ENCODE measurements at places on chromosomes 7 and 10.
A peak's percentile ranks its signal among the peaks of the same experiment; 100 is the strongest.

DNA sequence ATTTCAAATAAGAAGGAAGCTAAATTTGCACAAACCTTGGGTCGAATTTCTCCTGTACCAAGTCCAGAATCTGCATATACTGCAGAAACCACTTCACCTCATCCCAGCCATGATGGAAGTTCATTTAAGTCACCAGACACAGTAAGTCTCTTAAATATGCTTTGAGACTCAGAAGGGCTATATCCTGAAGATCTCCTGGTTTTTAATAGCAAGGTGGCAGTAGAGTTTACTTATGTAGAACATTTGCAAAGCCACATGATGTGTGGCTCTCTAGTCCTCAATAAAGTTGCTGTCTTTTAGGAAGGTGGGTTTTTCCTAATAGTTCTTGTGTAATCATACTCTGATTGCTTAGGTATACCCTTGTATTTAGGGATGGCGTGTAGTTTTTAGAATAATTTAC, 8.7 kb downstream of the DBF4 start:
- no peak for DNase-seq

DNA sequence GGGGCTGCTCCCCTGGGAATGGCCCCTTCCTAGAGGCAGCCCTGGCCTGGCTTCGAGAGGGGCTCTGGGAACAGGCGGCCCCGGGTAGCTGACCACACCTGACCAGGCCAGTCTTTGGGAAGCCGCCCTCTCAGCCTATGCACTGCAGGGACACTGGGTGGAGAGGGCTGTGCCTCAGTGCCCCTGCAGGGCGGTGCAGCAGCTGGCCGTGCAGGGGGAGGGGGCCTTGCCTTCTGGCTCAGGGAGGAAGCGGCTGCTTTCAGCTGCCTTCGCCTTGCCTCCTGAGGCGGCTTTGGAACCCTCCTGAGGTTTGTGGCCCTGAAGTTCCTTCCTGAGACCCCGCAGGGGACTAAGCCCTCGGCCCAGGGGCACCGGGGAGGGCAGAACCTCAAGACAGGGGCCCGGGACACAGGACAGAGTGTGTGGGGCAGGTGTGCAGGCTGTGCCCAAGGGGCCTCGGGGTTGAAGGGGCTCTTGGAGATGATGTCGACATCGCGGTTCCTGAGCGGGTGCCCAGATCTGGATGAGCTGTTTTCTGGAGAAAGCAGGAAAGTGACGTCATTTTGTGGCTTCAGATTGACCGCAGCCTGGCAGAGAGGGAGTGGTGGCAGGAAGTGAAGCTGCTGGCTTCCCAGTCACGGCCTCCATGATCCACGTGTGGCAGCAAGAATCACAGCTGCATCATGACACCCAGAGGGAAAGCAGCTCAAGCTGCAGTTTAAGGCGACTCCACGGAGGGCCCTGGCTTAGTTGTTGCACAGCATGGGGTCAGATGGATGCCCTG, 17.7 kb downstream of the ADAM8 start:
- no peak for DNase-seq

GRCh38 chr10:114635797-114636550, 22.1 kb downstream of the ABLIM1 start:
- DNase-seq = no peak

GRCh38 chr7:17493446-17493845, 195.0 kb downstream of the AHR start:
- DNase-seq = no peak

DNA sequence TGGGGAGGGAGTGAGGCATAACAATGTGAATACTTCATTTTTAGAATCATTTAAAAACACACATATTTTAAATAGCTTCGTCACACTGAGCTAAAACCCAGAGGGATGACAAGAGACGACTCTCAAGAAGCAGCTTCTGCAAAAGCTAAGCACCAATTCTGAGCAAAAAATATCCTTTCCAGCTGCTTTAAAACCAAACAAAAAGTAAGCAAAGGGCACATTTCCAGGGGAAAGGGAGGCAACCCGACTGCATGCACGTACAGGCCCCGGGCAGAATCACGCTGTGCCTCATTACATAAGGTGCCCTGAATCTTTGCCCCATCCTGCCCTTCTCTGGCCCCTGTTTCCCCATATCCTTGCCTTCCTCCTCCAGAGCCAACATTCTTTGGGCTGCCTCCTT, 78.4 kb downstream of the DGKI start:
- no peak for DNase-seq

GRCh38 chr7:110541962-110542361, 549.0 kb upstream of the LRRN3 start:
- no peak for DNase-seq

- DNase-seq = no peak
These were observed 342.7 kb downstream of the GRID1 start for GRCh38 chr10:86023931-86024280.

- DNase-seq = no peak
These were observed 6.4 kb downstream of the UBTD1 start for GRCh38 chr10:97505152-97505551.

DNA sequence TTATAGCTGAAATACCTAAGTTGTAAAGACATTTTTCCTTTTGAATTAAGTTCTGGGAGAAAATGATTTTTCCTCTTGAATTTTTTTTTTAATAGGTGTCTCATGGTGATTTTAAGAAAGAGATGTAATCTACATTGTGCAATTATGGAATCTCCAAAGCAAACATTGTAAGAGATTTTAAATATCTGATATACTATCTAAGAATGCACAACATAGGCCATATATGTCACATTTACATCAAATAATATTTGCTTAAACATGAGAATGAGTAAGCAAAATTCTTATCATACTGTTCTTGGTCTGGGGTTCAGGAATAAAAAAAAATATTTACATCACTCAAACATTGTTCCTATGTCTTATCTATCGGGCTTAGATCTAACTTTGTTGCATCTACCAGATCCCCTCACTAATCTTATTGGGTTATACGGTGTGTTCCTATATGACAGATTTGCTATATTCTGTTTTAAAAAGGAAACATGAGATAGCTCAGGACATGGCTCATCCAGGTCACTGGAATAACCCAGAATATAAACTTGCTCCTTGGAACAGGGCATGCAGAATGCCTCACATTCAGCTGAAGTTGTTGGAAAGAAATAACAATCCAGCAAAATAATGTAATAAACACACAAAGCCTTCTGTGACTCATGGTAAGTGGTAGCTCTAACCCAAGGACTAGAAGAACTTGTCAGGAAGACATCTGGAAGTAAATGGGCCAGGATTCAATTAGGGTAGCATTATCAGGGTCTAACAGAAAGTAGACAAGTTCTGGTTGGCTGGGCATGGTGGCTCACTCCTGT, 794.7 kb downstream of the IPMK start:
- DNase-seq = no peak

- DNase-seq = no peak
These were observed 54.7 kb upstream of the AMPH start for GRCh38 chr7:38685851-38686250.

DNA sequence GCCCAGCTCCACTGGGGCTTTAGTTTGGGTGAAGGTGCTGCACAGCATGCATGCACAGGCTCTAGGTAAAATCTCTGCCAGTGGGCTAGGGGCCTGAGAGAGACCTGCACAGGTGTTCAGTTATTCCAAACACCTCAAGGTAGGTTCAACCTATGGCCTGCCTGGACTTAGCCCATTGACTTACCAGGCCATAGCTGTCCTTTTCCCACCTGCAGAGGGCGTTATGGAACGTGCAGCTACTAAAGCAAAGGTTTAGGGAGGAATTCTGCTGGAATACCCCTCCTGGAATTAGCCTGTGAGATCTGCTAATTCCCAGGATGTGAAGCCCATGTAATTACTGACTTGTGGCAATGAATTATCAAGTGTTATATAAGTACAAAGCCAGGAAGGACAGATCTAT, 3.6 kb downstream of the VWC2 start:
- DNase-seq = peak; percentile 48

GRCh38 chr7:158276414-158277218, 311.0 kb downstream of the PTPRN2 start:
- DNase-seq = no peak

DNA sequence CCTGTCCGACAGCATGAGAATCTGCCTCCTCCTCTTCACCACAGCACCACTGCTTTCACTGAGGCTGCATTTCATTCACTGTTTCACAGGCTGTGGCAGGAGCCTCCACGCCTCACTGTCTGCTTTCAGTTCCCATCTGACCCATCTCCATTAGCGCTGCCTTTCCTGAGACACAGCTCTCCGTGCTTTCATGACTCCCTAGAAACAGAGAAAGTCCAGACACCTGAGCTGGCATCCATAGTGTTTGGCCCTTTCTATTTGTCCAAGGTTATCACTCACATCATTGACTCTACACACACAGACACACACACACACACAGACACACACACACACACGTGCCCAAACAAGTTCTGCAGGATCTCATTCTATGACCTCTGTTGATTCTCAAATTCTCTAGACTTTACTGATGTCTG, 5.2 kb downstream of the LGI1 start:
- DNase-seq = no peak

GRCh38 chr10:126640401-126640800, 30.1 kb downstream of the C10orf90 start:
- no peak for DNase-seq

- no peak for DNase-seq
These were observed 309.8 kb downstream of the PARD3 start for GRCh38 chr10:34505338-34505737.

DNA sequence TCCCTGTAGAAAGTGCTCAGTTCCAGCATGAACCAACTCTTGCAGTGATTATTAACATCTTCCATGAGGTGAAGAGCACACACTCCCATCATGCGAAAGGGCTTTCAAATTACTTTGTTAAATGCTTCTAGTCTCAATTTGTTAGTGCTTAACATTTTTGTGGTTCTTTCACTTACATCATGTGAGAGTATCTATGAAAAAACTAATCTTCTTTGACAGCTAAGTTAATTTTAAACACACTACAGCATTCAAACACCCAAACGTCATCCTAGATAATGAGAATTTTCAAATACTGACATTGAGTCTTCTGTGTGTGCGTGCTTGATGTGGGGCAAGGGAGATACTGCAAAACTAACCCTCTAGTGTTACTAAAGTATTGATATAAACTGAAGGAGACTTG, 84.8 kb downstream of the ETV1 start:
- DNase-seq = no peak

GRCh38 chr10:6514180-6514579, 65.9 kb downstream of the PRKCQ start:
- no peak for DNase-seq

DNA sequence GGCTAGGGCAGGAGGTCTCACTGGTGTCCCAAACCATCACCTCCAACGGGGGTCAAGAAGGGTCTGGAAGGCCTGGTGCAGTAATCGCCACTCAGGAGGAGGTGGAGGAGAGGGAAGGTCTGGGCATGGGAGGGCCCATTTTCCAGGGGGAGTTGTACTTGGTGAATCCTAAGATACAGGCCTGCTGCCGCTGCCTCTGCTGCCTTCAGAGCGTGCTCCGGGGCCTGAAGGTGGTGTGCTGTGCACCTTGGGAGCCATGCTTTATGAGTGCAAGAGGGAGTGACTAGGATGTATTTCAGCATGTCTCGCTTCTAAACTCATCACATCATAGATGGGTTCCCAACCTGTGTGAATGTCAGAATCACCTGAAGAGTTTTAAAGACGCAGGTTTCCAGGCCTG, 78.2 kb downstream of the GLRX3 start:
- DNase-seq = no peak

GRCh38 chr7:119096683-119097082, 872.2 kb downstream of the ANKRD7 start:
- DNase-seq = no peak

DNA sequence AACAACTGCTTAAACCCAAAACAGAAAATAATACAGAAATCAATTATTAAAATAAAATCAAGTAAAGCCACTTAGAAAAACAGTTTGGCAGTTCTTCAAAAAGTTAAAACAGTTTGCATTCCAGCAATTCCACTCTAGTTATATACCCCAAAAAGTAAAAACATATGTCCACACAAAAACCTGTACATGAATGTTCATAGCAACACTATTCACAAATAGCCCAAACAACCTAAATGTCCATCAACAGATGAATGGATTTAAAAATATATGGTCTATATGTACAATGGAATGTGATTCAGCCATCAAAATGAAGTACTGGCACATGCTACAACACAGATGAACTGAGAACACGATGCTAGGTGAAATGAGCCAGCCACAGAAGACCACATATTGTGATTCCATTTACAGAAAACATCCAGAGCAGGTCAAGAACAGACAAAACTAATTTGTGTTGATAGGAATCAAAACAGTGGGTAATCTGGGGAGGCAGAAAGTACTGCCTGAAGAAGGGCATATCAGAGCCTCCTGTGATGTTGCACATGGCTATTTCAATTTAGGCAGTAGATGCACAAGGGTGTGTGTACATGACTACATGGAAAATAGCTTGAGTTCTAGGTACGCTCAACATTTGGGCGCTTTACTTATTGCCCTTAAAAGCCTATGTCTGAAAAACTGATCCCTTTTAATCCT, 66.3 kb downstream of the CYTH3 start:
- no peak for DNase-seq

DNA sequence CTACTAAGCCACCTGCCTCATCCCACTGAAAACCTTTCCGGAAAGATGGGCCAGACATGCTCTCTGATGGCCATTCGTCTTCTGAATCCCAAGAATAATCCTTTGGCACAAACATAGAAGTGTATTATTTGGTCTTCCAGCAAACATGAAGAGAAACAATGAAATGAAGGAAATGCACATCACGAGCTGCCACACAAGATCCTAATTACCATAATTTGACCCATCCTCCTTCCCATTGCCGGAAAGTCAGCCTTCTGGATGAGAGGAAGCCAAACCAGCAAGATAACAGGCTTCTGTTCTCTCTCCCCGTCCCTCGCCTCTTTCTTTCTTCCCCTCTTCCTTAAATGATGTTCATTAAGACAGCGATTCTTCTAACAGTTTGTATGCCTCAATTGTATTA, 218.9 kb upstream of the KMT2E start:
- no peak for DNase-seq

GRCh38 chr7:47338026-47338425, 243.9 kb downstream of the TNS3 start:
- no peak for DNase-seq

- no peak for DNase-seq
These were observed 4.4 kb upstream of the MYL7 start for GRCh38 chr7:44145479-44145968.

DNA sequence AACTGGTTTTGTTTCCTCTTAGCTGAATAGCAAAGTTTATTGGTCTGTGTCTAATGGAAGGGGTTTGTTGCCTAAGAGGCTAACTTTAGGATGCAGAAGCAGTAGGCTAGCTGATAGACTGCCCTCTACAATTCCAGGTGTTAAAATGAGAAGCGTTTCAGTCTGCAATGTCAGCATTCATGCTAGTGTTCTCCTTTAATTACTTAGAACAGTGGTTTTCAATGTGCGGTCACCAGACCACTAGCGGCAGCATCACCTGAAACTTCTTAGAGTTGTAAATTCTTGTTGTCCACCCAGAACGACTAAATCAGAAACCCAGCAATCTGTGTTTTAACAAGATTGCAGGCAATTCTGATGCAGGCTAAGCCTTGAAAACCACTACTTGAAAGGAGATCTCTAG, 392.9 kb downstream of the IPMK start:
- no peak for DNase-seq
